ENCODE measurements at places on chromosomes 2 and 18. TPM values are rescaled to one million over a fixed set of nuclear protein-coding genes. Genes with fewer than 3 reads are reported as not detected.

Gene CFAP210
- 0.96 TPM for total RNA-seq

Gene NDUFV2
- total RNA-seq: 215 TPM

Gene FRZB
- 0.15 TPM for total RNA-seq

Gene CCDC178
- total RNA-seq: not detected

Gene DQX1
- total RNA-seq: 1.3 TPM

Gene CLK1
- 57.0 TPM for total RNA-seq

All from PC-9 (cell line).